ENCODE measurements at places on chromosomes 5 and 9. TPM values are rescaled to one million over a fixed set of nuclear protein-coding genes. Genes with fewer than 3 reads are reported as not detected.

DNA sequence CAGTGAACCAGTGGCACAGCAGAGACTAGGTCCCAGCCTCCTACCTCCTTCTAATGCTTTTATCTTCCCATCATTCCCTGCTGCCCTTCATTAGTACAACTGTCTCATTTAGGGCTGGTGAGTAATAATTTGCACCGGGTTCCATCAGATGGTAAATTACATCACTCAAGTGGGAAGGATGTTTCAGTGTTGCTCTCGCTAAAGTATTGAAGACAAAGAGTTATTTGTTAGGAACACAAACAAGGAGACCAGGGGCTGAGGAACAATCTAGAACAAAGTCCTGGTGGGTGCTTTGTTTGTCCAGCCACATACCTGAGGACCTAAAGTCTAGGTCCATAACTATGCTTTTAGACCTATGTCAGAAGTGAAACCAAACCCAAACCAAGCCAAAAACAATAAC, 52.4 kb downstream of the SEC61B start:
- no peak for DNase-seq

- DNase-seq: peak; percentile 89
Observed at GRCh38 chr9:129624168-129624759, 1.7 kb upstream of the NTMT1 start.

Gene AHRR
- 2.0 TPM for total RNA-seq

Gene TAF11L11
- 3.7 TPM for total RNA-seq

Gene GPX8
- 2.7 TPM for total RNA-seq

Gene SLC6A3
- 22.4 TPM for total RNA-seq

- DNase-seq: no peak
Observed at GRCh38 chr9:87643107-87643650, 82.7 kb upstream of the CTSL start.

DNA sequence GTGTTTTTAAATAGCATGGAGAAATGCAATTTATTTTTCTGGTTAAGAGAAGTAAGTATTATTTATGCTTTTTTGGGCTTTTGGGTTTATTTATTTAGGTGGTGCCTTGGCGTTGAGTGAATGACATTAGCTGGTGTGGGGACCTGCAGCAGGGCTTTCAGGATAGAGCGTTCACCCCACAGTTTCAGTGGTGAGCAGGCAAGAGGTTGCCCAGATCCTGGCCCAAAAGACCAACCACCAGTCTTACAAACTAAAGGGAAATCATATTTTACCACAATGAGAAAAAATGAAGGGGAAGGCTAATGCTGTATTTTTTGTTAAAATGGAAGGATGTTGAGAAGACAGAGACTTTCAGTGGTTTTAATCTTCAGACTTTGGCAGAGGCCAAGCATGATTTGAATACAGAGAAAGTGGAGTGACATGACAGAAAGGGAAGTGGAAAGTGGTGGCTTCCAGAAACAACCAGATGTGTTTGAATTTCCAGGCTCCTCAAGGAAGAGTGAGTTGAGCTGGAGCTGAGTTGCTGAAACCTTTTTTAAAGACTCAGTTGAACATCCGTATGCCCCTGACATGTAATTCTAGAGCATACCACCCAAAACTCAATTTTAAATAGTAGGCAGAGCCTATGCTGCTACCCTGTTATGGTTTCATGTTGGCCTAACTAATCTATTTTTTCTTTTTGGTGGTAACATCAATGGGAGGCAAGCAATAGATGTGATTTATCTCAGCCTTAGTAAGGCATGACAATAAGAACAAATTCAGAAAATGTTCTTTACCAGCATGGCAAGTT, 94.8 kb downstream of the AOPEP start:
- DNase-seq: no peak

DNA sequence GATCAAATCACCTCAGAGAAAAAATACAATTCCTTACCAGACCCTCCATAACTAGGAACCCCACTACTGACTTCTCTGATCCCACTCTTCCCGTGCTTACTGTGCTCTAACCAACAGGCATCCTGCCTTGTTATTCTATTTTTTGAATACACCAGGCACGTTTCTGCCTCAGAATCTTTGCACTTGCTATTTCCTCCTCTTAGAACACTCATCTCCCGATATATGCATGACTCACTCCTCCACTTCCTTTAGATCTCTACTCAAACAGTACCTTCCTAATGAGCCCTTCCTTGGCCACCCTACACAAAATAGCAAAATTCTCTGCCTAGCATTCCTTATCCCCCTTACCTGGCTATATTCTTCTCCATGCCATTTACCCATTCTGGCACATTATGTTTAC, 43.9 kb downstream of the MAPKAP1 start:
- no peak for DNase-seq

Gene IFNA4
- total RNA-seq: not detected

GRCh38 chr5:88761939-88762338, 121.0 kb downstream of the MEF2C start:
- DNase-seq: no peak

DNA sequence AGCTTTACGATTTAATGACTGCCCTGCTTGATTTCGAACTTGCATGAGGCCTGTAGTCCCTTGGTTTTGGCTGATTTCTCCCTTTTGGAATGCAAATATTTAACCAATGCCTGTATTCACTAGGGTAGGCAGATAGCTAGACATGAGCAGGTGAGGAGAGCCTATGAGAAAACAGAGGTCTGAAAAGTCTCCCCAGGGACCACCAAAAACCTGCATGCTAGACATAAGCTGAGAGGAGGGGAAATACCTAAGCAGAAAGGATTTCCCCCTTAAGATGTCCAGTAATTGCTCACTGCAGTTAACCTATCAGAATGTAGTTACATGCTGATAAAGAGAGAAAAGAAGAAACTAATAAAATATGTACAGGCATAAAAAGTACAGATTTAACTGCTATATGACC, 667.4 kb upstream of the SEMA6A start:
- no peak for DNase-seq
